ENCODE measurements at places on chromosomes 12 and 14.

DNA sequence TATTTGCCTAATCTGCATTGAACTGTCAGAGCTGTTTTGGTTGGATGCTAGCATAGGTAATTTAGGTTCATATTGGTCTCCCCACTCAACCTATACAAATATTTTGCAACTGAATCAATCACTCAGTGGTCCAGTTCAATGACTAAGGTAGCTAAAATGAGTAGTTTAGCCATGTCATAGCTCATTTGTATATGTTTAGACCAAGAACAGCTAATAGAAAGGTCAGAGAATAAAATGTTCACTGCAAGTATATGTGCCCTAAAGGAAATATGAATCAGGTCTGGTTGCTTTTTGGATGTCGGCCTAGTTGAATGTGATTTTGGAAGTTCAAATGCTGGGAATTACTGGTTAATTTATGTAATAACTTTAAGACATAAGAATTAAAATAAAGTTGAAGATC is 883.9 kb downstream of the LRFN5 start:
- no peak for DNase-seq

DNA sequence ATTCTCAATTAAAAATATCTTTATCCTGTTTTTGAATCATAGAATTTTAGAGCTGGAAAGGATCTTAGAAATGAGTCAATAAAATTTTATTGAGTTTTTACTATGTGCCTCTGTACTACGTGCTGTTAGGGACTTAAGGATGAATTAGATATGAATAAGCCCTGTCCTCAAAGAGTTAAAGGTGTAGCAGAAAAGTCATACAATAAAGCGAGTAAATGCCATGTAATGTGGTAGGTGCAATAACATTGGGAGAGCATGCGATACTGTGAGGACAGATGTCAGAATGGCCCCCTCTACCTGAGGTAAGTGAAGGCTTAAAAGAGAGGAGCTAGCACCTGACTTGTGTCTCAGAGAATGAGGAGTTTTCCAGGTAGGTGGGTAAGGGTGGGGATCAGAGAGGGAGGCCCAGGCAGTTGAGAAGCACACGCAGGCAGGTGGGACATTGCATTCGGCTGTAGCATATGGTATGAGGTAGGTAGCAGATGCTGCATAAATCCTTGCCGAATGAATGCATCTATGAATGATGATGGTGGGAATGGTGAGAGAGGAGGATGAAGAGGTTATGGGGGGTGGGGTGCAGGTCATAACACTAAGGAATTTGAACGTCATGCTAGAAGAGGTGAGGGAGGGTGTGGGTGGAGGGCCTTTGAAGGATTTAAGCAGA is 35.4 kb upstream of the ATP23 start:
- no peak for DNase-seq

DNA sequence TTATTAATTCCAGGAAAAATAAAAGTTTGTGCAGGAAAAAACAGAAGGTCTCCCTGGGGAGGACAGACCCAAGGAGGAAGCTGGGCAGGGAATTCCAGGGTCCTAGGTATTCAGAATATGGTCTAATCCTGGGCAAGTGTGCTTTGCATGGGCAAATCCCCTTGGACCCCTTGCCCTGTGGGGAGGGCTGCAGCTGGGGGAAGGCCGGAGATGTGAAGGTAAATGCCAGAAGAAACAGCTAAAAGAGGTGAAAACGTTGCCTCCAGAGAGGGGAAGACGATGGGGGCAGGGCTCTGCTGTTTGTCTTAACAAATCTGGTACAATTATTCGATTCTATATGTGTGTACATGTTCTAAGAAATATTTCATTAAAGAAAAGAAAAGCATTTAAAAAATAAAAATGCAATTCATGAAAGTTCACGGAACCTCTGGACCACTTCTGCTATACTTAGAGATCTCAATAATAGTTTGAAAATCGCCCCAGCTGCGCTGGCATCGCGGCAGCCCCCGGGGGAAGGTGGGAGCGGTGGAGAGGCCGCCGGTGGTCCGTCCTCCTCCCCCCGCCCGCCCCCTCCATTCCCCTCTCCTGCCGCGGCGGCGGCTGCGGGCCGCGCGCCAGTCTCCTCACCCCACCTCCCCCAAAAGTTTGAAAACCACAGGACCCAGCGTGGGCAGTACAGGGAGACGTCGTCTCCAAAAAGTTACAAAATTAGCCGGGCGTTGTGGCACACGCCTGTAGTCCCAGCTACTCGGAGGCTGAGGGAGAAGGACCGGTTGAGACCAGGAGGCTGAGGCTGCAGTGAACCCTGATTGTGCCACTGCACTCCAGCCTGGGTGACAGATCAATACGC is 1.5 kb upstream of the PRPF40B start:
- peak; percentile 27 for DNase-seq

DNA sequence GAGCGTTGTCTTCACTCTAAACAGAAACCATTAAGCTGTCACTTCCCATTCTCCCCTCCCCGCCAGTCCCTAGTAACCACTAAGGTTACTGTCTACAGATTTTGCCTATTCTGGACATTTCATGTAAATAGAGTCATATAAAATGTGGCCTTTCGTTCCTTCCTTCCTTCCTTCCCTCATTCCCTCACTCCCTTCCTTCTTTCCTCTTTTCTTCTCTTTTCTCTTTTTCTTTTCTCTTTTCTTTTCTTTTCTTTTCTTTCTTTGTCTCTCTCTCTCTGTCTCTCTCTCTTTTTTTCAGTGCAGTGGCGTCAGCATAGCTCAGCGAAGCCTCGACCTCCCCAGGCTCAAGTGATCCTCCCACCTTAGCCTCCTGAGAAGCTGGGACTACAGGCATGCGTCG is 37.8 kb downstream of the HCAR2 start:
- no peak for DNase-seq

DNA sequence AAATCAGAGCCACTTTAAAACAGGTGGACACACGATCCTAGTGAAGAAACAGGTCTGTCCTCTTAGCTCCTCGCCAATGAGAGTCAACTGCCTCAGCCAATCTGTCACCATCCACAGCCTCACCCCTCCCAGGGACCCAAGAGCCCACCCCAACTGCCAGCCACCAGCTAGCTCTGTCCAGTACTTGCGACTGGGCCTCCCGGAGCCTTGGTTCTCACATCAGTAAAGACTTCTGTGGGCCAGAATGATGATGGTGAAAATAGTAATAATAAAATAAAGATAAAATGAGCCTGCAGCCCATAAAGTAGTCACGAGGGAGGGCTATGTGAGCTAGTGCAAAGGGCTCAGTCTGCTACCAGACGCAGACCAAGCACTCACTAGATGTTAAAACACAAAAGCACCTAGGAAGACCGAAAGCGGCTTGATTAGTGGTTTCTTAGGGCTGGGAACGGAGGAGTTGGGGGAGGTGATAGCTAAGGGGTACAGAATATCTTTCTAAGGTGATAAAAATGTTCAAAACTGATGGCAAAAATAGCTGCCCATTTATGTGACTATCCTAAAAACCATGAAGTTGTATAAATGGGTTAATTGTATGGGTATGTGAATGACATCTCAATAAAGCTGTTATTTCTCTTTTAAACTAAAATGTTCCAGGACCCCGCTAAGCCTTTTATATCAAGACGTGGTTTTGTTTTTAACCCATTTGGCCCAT is 39.8 kb downstream of the ACTN1 start:
- no peak for DNase-seq

DNA sequence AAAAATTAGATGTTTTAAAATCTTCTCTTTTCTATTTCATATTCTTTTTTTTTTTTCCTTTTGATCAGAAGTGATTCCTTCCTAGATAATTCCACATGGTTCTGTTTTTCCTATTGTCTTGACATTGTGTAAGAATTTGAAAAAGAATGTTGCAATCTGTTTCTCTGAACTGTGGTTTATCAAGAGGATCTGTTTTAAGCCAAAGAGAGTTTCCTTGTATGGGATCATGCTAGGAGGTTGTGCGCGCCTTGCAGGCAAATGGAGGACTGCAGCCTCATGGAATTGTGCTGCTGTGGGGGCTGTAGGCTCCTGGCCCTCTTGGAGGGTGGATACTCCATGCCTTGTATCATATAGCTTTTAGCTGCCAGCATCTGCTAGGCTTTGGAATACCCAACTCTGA is 43.3 kb upstream of the MBIP start:
- DNase-seq: peak; percentile 33

- DNase-seq: no peak
Measured at GRCh38 chr12:20269337-20270067, 98.8 kb upstream of the PDE3A start.

All from NCI-H69 (cell line).